ENCODE measurements at places on chromosomes 6 and 20. TPM values are rescaled to one million over a fixed set of nuclear protein-coding genes. Genes with fewer than 3 reads are reported as not detected.

PCSK2 gene
- total RNA-seq: not detected

NRN1 gene
- total RNA-seq: 8.6 TPM

TMEM181 gene
- 60.9 TPM for total RNA-seq

HMGCLL1 gene
- not detected for total RNA-seq

BCL2L1 gene
- 212 TPM for total RNA-seq

POLH gene
- total RNA-seq: 41.5 TPM

DLL1 gene
- 1.2 TPM for total RNA-seq

HLA-F gene
- 2.9 TPM for total RNA-seq

BCKDHB gene
- 19.5 TPM for total RNA-seq

CLDN20 gene
- not detected for total RNA-seq

EYS gene
- not detected for total RNA-seq

FNDC11 gene
- 0.40 TPM for total RNA-seq

Data from thoracic aorta endothelial cell (primary cell).